NCI-H524 treated with DMSO at 0.1 percent for 48 hours (cell line): ENCODE measurements at places on chromosomes 12 and 14.

DNA sequence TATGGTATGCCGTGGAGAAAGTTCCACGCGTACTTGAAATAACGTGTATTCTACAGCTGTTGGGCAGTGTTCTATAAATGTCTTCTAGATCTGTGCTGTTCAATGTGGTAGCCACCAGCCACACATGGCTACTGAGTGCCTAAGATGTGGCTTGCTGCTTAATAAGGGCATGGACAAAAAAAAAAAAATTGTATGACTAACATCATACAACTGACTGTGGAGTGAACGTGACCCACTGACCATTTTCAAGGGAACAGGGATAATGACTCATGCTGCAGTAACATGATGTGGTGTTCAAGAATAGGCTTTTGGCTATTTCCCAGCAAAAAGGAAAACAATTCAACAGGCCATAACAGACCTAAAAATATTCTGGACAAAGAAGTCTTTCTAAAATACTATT lies 13.0 kb downstream of the ATG14 start:
- DNase-seq = no peak

DNA sequence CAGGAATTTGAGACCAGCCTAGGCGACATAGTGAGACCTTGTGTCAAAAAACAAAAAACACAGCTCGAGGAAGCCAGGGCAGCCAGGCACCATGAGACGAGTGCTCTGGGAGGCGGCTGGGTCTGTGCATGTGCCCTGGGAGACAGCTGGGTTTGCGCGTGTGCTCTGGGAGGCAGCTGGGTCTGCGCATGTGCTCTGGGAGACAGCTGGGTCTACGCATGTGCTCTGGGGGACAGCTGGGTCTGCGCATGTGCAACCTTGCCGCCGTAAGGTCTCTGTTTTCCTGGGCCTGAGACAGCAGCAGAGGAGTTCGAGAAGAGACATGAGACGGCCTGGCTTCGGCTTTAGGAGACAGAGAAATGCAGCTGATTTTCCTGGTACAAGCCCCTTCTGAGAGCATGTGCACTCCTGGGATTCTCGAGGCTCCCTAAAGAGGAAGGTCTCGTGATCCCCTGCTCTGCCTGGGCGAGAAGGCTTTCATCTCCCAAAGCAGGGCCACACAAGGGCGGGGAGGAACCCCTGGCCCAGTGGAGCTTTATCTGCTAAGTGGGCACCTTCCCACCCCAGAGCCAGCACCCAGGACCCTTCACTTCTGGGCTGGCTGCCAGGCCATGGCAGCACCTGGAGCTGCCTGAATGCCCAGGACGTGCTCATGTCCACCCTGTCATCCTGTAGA lies 3.5 kb upstream of the BDKRB1 start:
- DNase-seq = peak; percentile 85

DNA sequence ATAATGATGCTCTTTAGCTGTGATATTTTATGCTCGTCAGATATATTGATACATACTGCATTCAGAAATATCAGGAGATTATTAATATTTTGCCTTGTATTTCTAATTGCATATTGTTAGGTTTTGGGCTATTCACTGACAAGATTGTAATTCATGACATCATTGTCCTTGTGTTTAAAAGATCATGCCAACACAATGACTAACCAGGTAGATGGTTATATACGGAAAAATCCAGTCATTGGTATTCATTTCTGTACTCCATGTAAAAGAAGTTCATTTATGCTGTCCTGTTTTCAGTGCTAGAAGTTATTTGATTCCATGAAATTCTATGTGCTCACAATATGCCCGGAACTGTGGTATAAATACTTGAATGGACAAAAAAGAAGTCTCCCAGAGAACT lies 107.5 kb downstream of the KITLG start:
- DNase-seq = no peak

GRCh38 chr12:111353026-111353425 lies 15.9 kb downstream of the PHETA1 start:
- no peak for DNase-seq

- no peak for DNase-seq
Observed at GRCh38 chr14:61332658-61333029, 11.3 kb downstream of the PRKCH start.

DNA sequence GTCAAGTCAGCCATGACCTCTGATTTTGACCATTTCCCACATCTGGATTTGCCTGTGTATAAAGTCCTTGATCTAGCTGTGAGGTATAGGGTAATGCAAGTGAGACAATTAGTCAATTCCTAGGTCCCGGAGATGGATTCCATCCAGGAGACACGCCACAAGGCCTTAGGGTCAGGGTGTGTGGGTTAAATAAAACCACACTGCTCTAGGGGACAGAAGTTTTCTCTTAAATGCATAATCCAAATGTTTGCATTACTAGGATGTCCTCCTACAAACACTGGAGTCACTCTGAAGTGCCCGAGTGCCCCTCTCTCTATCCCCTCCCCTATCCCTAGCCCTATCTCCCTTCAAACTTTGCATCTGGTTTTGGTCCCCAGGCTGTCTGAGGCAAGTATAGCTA lies 26.8 kb downstream of the LRIG3 start:
- DNase-seq = no peak

GRCh38 chr12:25988505-25988904 lies 30.0 kb downstream of the RASSF8 start:
- no peak for DNase-seq

- DNase-seq = no peak
Observed at GRCh38 chr14:83556746-83557453, 1973.0 kb upstream of the FLRT2 start.

- DNase-seq = no peak
Observed at GRCh38 chr14:99699861-99700260, 15.8 kb downstream of the CYP46A1 start.

DNA sequence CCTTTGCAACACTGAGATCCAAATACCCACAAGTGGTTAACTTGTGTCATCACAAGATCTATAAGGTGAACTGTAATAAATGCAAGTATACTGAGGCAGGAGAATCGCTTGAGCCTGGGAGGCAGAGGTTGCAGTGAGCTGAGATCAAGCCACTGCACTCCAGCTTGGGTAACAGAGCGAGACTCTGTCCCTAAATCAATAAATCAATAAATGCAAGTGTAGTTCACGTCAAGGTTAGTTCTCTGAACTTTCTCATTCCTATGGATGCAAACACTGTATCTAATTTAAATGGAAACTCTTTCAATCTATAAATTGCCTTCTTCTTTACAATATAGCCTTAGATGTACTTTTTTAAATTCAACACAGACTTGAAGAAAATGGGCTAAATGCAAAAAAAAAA lies 3.2 kb downstream of the MAGOHB start:
- DNase-seq = no peak

GRCh38 chr12:75632442-75632841 lies 121.0 kb upstream of the KRR1 start:
- no peak for DNase-seq

DNA sequence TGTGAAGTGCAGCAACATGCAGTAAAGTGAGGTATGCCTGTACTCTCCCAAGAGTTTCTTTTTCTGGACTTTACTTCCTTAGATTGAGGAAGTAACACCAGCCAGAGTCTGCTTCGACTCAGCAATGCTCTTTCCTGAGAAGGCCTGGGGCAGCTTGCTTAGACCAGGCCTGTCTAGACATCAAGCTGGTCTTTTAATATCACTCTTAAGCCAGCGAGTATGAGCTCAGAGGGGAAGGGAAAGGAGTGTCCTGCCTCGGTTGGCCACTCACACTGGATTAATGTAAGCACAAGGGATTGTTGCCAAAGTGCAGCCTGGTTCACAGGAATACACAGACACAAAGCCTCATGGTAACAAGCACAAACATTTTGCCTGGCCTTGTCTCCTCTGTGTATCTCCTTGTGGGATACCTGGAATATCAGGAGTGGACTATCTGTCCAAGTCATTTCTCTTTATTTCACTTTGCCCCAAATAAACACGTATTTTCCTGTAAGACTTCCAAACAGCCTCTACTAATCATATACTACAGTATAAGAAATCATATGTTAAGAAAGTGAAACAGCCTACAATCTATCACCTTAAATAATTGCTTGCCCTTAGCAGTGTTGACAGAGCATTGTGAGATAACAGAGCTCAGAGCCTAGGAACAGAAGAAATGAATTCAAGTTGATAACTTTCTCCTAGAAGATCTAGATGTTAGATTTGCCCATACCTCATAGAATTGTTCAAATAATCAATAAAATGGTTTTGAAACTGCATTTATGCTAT lies 121.2 kb upstream of the DAAM1 start:
- DNase-seq = no peak

GRCh38 chr14:100442036-100442435 lies 118.9 kb downstream of the SLC25A47 start:
- no peak for DNase-seq

GRCh38 chr12:13171921-13172859 lies 24.3 kb upstream of the EMP1 start:
- no peak for DNase-seq
